ENCODE measurements at places on chromosomes 1 and 21.

GRCh38 chr1:51303751-51304251 lies 26.6 kb downstream of the TTC39A start:
- DNase-seq = no peak

DNA sequence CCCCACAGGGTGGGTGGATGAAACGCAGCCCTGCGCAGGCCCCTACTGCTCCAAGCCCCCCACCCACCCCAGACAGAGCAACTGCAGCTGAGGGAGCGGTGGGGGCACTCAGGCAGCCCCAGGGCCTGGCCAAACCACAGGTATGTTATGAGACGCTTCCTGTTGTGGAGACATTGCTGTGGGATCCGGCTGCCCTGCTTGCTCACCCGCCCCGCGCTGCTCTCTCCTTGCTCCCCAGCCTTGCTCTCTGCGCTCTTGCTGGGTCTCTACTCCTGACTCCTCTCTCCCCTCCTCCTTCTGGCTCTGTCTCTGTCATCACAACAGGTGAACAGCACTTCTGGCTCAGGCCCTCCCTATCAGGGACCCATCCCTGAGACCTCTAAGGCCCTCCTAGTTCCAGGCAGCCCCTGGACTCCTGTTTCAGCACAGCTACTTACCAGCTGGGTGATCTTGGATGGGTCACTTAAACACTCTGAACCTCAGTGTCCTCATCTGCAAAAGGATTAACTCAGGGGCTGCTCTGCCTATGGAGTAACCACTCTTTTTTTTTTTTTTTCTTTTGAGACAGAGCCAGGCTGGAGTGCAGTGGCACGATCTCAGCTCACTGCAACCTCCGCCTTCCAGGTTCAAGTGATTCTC lies 15.9 kb downstream of the COL8A2 start:
- peak; percentile 23 for DNase-seq

DNA sequence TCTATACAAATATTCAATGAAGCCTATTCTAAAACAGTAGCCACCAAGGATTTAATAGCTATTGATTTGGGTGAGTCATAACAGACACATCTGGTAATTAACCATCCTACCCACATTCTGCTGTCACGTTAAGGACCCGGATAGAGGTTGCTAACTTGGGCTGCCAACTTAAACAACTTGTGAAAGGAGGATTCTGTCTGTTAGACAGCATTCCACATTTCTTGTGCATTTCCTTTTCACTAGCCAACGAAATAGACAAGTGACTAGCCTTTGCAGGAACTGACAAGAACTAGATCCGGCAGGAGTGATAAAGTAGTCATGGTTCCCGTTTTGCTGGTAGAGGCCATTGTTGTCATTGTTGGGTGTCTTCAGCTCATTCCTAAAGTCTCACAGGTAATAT lies 9.5 kb downstream of the DSCAM start:
- DNase-seq = no peak

GRCh38 chr1:51877434-51878307 lies 856 bp downstream of the NRDC start:
- DNase-seq = peak; percentile 18

- no peak for DNase-seq
These were observed 22.6 kb downstream of the ATP8B2 start for GRCh38 chr1:154347961-154348360.

- DNase-seq = no peak
These were observed 5.5 kb downstream of the REG4 start for GRCh38 chr1:119805746-119806145.

DNA sequence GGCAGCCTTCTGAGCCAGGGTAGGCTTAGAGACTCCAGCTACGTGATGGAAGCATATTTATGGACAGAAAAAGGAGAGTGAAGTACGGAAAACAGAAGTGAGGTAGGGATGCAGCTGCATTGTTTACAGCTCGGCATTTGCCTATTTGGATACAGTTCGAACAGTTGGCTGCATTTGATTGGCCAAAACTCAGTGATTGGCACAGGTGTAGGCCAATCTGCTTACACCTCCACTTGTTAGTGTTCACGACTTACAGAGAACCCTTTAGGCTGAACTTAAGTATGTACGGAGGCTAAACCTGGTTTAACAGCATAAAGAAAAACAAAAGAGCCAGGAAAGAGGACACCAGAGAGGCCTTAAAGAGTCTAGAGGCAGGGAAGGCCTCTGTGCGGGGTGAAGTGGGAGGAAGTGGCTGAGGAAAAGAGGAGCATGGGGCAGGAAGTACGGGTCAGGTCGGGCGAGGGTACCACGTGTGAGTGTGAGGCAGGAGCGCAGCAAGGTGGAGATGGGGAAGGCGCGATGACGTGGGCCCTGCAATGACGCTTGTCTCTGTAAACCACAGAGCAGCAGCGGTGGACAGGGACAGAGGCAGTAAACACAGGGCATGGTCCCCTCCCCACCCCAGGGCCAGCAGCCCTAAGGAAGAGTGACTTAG lies 32.0 kb downstream of the RSPH1 start:
- DNase-seq = peak; percentile 63
